Activated CD8-positive, alpha-beta memory T cell treated with anti-CD3 and anti-CD28 coated beads for 24 hours (primary cell): ENCODE measurements at places on chromosomes 6 and 20.

DNA sequence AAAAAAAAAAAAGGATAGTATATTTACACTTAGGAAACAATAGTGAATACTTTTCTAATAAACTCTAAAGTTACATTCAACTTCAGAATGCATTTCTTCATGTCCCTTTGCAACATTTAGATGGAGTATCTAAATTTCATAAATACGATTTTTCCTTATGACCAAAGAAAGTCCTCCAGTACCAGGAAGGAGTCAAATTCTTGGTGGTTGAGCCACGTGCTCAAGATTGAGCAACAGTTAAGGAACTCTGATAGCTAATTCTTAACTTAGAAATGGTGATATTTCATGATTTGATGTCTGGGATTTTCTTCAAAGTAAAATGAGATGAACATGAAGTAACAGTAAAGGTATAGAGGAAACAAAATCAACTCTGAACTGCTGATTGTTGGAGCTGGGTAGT lies 92.7 kb downstream of the SASH1 start:
- DNase-seq = no peak

DNA sequence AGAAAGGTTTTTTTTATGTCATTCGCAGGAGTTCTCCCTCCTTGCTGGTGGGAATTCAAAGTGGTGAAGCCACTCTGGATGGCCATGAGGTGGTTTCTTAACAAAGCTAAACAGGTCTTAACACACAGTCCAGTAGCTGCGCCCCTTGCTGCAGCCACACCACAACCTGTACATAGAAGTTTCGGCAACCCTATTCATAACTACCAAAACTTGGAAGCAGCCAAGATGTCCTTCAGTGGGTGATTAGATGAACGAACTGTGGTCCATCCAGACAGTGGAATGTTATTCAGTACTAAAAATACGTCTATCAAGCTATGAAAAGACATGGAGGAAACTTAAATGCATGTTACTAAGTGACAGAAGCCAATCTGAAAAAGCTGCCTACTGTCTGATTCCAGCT lies 78.9 kb downstream of the FAM120B start:
- no peak for DNase-seq

DNA sequence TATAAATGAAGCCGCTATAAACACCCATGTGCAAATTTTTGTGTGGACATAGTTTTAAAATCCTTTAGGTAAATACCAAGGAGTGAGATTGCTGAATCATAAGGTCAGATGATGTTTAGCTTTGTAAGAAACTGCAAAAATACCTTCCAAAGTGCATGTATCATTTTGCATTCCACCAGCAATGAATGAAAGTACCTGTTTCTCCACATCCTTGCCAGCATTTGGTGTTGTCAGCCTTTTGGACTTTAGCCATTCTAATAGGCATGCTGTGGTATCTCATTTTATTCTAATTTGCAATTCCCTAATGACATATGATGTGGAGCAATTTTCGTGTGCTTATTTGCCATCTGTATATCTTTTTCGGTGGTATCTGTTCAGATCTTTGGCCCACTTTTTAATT lies 93.7 kb downstream of the GCLC start:
- DNase-seq = no peak

DNA sequence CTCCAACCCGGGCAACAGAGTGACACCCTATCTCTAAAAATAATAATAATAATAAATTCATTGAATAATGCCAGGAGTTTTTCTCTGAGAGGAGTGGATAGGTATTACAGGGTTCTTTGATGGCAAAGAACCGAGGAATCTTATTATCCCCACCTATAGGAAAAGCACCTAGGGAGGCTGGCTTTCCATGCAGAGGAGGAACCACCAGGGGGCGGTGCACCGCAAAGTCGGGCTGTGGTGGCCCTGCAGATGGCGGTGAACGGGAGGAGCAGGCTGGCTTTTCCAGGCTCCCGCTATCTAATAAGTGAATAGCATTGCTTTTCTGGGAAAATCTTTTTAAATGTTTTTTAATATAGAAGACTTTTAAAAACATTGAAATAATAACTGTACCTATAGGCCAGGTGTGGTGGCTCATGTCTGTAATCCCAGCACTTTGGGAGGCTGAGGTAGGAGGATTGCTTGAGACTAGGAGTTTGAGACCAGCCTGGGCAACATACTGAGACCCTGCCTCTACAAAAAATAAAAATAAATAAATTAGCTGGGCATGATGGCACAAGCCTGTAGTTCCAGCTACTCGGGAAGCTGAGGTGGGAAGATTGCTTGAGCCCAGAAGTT lies 864.2 kb downstream of the KIF16B start:
- DNase-seq = peak; percentile 61

DNA sequence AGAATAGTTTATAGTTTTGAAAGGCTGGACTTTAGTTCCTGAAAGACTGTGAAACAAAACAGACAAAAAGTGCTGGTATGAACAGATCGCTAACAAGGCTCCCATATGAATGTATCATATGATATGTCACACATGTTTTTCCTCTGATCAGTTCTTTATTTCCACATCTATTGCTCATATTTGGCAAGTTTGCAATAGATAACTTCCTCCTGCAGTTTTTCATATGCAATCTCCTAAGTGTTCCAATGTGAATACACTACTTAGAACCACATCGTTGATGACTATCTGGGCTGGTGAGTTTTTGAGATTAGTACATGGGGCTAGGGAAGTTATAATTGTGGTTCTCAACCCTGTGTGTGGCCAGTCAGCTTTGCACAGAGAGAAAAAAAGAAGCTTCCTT lies 23.1 kb downstream of the CRYBG1 start:
- no peak for DNase-seq

DNA sequence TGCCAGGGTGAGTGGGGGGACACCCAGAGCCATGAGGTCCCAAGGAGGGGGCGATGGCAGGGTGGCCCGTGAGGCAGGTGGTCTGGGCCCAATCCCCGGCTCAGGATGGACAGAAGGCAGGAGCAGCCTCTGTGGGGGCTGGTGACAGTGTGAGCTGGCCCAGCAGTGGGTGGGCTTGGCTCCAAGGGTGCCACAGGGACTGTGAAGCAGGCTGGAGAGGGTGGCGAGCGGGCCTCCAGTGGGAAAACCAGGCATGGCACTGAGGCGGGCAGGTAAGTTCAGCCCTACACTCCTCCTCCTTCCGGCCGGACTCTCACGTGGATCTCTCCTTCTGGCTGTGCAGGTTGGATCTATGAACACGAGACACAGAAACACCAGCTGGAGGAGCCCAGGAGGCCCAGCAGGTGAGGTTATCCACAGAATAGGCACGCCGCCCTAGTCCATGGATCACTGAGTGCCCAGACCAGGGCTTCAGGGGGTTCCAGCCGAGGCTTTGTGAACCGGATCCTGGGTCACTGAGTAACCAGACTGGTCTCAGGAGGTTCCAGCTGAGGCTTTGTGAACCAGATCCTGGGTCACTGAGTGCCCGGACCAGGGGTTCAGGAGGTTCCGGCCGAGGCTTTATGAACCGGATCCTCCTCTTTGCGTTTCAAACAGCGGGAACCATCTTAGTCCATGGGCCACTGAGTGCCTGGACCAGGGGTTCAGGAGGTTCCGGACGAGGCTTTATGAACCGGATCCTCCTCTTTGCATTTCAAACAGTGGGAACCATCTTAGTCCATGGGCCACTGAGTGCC lies 76.4 kb upstream of the BHLHE23 start:
- DNase-seq = no peak

GRCh38 chr6:167124753-167125152 lies 1.9 kb downstream of the CCR6 start:
- DNase-seq = no peak

DNA sequence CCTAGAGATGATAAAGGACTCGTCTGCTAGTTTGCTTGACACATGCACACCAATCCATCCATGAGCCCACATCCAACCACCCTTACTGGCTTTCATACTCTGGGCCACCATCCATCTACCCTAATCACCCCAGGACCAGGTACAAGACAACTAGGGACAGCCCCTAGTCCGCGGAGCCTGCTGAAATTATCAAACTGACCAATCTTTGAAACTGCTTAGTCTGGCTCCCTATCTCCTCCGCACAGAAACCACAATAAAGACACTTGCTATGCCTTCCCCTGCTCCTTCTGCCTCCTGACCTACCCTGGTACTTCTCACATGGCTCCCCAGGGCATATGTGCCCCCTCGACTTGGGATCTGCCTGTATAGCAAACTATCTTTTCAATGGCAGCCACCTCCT lies 33.1 kb downstream of the PXDC1 start:
- DNase-seq = no peak
